ENCODE measurements at places on chromosomes 7 and 10.

DNA sequence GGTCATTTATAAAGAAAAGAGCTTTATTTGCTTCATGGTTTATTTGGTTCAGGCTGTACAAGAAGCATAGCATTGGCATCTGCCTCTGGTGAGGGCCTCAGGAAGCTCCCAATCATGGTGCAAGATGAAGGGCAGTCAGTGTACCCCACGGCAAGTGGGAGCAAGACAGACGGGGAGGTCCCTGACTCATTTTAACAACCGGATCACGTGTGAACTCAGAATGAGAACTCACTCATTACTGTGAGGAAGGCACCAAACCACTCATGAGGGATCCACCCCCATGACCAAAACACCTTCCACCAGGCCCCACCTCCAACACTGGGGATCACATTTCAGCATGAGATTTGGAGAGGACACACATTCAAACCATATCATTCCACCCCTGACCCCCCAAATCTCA is 15.7 kb upstream of the CRYGN start:
- DNase-seq, result no peak

DNA sequence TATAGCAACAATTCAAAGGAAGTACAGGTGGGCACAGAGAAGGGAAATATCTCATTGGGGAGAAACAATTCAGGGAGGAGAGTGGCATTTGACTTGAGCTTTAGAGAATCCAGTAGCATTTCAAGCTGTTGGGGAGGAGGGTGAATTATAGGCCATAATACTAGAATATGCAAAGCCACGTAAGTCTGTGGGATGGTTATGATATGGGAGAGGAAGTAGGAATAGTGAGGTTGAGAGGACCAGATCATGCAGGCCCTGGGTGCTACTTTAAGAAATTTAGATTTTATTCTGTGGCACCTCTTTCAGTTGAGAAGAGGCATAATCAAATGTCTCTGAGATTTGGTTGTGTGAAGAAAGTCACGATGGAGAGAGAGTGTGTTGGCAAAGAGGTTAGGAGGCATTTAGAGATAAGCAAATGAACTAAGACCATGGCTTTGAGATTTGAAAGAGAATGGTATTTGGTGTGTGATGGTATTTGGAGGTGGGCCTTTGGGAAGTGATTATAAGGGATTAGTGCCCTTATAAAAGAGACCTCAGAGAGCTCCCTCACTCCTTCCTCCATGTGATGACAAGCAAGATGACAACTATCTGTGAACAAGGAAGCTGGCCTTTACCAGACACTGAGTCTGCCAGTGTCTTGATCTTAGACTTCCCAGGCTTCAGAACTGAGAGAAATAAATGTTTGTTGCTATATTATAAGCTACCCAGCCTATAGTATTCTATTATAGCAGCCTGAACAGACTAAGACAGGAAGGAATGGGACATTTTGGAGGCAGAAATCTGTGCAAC is 15.1 kb downstream of the ADD3 start:
- DNase-seq, result no peak

DNA sequence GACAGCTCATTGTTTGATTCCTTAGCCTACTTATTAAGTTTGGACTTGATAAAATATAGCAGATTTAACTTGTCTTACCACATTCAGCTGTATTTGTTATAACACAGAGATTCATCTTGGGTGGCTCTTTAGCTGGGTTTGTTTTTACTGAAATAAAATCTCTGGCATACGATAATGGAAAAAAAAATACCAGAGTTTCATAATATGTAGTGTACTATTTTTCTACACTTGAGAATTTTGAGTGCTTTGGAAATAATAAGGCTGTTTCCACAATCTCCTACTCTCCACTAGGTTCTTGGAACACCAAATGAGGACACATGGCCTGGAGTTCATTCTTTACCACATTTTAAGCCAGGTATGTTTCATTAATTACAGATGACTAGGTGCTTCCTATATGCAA is 218.6 kb upstream of the FZD1 start:
- no peak for DNase-seq

GRCh38 chr10:69123306-69123746 is 652 bp upstream of the VPS26A start:
- peak; percentile 67 for DNase-seq

GRCh38 chr10:86364491-86365345 is 1.9 kb downstream of the GRID1 start:
- no peak for DNase-seq

GRCh38 chr7:44580945-44581878 is 819 bp downstream of the TMED4 start:
- no peak for DNase-seq

DNA sequence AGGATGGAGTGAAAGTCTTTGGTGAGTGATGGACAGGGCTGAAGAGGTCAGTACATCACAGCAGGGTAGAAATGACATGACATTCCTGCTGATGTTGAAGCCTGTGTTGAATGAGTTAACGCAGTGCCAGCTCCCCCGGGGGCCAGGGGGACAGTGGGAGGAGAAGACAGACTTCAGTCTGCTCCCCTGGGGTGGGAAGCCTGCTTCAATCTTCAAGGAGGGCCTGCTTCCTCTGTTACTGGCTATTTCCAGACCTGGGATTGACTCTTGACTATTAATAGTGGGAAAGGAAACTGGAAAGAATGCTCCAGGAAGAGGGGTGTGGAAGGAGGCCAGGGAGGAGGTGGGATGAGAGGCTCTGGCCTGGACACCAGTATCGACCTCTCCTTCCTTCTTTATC is 27.2 kb downstream of the PODXL start:
- no peak for DNase-seq

DNA sequence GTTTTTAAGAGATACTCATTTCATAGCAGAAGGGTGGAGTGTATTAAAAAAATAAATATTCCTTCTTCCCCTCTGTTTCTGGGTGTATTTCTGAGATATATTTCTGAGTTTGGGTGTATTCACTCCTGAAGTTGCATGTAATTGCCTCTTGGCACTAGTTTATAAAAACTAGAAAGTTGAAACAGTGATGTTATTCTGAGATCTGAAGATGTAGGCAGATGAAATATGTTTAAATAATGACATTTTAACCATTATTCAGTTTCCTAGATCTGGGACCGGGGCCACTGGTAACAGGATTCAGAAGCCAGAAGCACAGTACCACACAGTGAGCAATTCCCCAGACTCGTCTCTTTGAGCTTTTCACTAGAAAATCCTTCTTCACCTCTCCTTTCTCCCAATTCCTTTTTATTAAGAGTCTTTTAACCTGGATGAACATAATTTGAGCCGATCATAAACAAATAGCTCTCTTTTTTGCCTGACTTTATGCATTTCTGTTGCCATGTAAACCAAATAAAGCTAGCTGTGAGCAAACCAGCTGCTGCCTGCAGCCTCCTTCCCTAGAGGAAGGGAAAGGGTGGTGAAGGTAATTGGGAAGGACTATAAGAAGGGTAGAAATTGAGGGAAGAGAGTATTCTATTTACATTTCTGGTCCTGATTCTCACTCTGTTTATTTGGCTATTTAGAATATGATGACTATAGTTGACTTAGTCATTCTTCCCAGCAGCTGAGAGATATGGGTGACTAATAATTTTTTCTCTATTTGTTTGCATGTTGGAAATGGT is 101.8 kb upstream of the STRIP2 start:
- peak; percentile 54 for DNase-seq

DNA sequence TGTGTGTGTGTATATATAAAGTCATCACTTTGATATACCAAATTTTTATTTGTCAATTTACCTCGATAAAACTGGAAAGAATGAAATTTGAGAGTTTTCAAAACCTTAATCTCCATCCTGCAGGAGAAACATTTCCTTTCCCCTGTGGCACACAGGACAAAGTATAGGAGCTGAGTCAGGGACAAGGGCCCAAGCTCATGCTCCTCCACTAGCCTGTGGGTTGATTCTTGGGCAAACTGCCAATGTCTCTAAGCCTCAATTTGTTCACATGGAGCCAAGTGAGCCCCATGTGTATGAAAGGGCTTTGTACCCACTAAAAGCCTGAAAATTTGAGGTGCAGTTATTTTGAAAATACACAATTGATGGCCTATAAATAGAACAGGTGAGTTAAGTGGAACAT is 60.3 kb upstream of the IL6 start:
- peak; percentile 63 for DNase-seq

GRCh38 chr10:11326241-11326640 is 285.2 kb downstream of the USP6NL start:
- DNase-seq, result no peak

GRCh38 chr10:86017841-86018734 is 348.5 kb downstream of the GRID1 start:
- DNase-seq, result no peak

DNA sequence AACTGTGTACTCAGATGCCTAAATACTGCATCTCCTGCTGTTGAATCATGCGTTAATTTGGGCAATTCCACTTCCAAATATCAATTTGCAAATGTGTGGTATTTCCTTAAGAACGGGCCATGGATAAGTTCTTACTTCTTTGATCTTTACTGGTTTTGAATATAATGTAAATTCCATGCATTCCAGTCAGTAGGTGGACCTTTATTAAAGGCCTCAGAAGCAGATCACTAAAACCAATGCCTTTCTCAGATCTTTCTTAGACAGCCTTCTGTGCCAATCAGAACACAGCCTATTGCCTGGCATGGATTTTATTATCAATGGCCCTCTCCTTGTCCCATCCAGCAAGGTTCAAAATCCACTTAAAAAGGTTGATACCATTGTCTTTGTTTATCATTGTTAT is 21.5 kb upstream of the POM121L12 start:
- no peak for DNase-seq

GRCh38 chr10:91758303-91759146 is 39.7 kb upstream of the TNKS2 start:
- peak; percentile 53 for DNase-seq

- no peak for DNase-seq
Measured at GRCh38 chr7:136312592-136312991, 335.4 kb upstream of the MTPN start.

DNA sequence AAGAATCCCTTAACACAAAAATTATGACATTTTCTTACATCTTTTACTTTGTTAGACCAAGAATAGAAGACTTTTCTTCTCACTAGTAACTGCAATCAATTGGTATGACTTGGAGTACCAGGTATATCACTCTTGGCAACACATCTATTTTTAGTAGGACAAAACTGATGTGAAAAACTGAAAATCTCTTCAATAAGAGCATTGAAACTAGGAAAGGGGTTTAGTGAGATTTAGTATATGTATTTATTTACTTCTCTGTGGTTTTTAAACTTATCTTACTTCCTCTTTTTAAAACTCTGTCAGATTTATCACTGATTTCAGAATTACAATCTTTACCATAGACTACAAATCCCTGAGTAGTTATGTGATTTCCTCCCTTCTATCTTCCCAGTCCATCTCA is 366.2 kb downstream of the PCDH15 start:
- no peak for DNase-seq

GRCh38 chr10:125123476-125124114 is 36.8 kb downstream of the CTBP2 start:
- no peak for DNase-seq

DNA sequence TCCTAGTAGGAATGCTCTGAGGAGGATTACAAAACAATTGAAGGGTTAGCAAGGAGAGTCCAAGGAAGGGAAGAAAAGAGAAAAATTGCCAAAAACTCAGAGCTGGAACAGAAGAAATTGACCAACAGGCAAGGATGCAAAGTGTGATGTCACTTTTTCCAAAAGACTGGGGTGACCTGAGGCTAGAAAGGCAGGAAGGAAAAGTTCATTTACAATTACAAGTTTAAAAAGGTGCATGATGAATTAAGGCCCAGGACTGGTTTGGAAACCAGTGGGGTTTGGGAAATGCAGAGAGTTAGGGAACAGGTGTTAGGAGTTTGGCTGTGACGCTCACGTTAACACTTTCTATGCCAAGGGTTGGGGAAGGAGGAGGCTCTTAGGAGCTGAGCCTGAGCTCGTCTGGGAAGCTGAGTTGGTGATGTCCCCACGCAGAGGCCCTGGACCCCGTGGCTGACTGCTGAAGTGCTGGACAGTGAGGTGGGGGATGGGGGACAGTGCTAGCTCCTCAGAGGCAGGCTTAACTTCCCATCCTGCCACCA is 92.6 kb upstream of the PODXL start:
- no peak for DNase-seq

GRCh38 chr7:112226701-112227276 is 20.3 kb downstream of the ZNF277 start:
- no peak for DNase-seq

DNA sequence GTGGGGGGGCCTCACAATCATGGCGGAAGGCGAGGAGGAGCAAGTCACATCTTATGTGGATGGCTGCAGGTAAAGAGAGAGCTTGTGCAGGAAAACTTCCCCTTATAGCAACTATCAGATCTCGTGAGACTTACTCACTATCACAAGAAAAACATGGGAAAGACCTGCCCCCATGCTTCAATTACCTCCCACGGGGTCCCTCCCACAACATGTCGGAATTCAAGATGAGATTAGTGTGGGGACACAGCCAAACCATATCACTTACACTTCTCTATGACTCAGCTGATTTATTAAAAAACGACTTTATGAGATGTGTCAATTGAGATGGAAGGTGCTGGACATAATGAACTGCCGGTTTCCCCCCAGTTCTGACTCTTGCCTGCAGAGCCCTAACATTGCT is 23.8 kb upstream of the CHN2 start:
- DNase-seq, result no peak

GRCh38 chr10:91140995-91141549 is 79.4 kb upstream of the PCGF5 start:
- peak; percentile 39 for DNase-seq

DNA sequence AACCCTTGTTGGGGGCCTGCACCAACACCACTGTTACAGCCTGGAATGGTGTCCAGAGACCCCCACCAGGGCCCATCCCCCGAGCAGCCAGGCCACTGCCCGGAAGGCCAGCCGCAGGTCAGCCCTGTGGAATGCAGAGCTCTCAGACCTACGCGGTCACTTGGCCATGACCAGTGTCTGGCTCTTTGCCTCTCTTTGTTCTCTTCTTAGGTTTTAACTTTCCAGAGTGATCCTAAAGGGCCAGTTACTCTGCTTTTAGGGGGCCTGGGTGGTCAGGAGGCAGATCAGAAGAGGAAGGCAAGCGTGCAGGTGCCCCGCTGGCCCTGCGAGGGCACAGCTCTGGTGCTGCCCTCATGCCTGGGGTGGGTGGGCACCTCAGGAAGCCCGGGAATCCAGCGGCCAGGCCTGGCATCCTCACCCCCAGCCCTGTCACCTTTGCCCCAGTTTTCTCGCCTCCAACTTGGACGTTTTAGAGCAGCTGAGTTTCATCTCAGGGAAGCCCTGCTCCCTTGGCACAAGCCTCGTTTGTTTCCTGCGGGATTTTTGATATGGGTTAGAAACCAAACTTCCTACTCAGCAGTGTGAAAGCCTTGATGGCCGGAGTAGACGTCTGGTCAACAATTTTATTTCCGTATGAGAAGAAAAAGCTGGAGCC is 62.5 kb upstream of the CHST15 start:
- no peak for DNase-seq

DNA sequence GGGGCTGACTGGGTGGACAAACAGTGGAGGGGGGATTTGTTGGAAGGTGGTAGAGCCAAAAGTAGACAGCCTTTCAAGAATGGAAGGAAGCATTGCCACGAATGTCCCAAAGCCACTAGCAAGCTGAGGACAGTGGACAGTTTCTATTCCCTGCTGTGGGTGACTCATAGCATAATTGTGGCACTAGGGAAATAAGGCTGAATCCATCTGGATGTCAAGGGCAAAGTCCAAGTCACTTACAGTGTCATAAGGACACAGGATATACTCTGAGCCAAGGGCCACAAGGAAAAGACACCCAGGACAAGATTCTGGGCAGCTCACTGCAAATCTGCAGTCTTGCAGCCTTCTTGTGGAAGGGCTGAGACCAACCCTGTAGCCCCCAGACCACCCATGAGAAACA is 79.7 kb downstream of the FRMPD2 start:
- no peak for DNase-seq
